Activated CD4-positive, alpha-beta memory T cell treated with anti-CD3 and anti-CD28 coated beads for 36 hours (primary cell): ENCODE measurements at places on chromosomes 1 and 21. TPM values are rescaled to one million over a fixed set of nuclear protein-coding genes. Genes with fewer than 3 reads are reported as not detected.

COL24A1 gene
- total RNA-seq = not detected

LCE3E gene
- total RNA-seq = not detected

DNAJC6 gene
- total RNA-seq = 3.2 TPM

MRPS6 gene
- total RNA-seq = 117 TPM

EPHB2 gene
- 0.17 TPM for total RNA-seq

GBP7 gene
- not detected for total RNA-seq

AMY2A gene
- total RNA-seq = not detected

KRTAP21-1 gene
- total RNA-seq = not detected

ETV3L gene
- not detected for total RNA-seq

IL20 gene
- total RNA-seq = not detected

TMEM54 gene
- 3.6 TPM for total RNA-seq

FNDC10 gene
- 1.5 TPM for total RNA-seq
